ENCODE measurements at places on chromosomes 16 and 17.

DNA sequence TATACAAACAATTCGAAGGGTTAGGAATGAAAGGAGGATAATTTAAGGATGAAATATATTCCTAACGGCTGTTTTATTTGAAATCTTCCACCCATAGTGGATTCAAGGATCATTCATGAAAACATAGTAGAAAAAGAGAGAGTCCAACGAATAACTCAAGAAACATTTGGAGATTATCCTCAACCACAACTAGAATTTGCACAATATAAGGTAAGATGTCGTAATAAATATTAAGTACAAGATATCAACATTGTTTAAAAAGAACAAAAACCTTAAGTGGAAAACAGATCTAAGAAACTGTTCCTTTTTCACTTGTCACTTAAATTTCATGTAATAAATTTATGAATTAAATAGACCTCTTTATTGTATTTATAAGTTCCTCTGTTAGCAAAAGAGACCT is 9.2 kb upstream of the ATMIN start:
- no peak for DNase-seq

- no peak for DNase-seq
Observed at GRCh38 chr17:60610473-60610872, 10.5 kb downstream of the PPM1D start.

DNA sequence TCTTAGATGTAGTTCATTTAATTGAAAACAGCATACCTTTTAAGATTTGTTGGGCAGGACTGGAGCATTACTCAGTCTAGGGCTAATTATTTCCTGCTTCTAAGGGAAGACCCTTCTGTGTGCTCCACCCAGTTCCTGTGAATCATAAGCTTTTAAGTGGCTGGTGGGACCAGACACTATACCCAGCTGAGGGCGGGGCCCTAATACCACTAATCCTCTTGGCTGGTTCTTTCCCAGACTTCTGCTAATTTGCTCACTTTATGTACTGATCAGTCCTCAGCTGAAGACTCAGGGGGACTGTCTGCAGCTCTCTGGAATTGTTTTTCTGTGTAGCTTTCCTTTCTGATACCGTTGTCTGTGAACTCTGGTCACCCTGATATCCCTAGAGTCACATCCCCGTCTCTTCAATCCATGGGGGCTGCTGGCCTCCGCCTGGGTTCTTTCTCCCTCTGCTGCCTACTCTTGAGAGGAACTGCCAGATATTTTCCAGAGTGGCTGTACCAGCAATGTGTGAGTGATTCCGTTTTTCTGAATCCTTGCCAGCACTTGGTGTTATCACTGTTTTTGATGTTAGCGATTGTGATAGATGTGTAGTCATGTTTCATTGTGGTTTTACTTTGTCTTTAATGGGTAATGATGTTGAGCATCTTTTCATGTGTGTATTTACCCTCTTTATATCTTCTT is 35.1 kb downstream of the MFSD11 start:
- no peak for DNase-seq

DNA sequence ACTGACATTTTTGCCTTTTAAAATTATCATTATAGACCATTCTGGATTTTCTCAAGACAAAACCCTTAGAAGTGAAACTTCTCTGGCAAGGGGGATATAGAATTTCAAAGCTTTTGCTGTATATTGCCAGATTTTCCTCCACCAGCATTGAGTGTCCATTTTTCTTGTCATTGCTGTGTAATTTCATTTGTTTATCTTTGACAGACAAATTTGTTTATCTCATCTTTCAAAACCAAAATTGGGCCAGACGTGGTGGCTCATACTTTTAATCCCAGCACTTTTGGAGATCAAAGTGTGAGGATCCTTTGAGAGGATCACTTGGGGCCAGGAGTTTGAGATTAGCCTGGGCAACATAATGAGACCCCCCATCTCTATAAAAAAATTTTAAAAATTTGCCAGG is 16.0 kb upstream of the ARL2BP start:
- DNase-seq: no peak

GRCh38 chr17:73205459-73205961 is 12.7 kb downstream of the COG1 start:
- peak; percentile 52 for DNase-seq

GRCh38 chr17:72419866-72420774 is 299.3 kb downstream of the SOX9 start:
- no peak for DNase-seq

- DNase-seq: no peak
Observed at GRCh38 chr17:82372249-82373071, 895 bp downstream of the UTS2R start.

DNA sequence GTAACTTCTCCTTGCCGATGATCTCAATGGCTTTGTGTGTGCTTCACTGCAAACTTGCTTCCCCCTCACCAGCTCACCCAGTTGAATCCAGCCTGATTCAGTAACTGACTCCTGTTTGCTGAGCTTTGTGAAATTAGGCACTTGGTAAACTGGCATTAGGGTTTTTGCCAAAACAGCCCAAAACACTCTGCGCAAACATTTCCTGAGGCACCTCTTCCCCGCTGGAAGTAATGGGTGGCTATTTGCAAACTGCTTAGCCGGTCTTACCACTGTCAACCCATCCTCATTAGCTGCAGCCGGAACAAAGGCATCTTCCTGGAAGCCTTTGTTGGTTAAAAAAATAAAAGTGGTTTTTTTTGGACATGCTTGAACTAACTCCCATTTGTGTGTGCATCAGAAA is 353.2 kb downstream of the MAF start:
- no peak for DNase-seq

GRCh38 chr16:9909072-9909825 is 273.0 kb downstream of the GRIN2A start:
- no peak for DNase-seq

DNA sequence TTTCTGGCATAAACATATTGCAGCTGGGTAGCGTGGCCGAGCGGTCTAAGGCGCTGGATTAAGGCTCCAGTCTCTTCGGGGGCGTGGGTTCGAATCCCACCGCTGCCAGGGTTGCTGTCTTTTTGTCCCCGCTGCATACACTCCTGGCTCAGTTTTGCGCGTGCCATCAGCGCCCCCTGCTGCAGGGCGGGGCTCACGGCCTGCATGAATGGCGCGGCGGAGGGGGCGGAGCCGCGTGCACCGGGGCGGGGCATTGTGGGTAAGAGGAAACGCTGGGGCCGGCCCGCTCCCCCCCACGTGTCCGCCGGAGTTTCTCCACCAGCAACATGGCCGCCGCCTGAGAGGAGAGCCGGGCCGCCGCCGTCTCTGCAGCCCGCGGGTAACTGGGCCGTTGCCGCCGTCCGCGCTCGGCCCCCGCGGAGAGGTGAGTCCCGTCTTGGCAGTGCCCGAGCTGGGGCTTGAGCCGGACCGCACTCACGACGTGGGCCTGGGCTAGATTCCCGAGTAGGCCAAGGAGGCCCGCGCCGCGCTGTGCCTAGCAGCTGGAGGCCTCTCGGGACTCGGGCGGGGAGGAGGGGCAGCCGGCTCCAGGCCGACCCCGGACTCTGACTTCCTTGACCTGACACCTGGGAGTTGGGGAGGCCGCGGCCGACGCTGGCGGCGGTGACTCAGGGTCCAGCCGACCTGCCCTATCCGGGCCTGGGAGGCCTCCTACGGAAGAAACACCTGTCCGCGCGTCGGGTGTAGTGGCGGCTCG is at the start of gene POLR3E:
Gene POLR3E (plus strand): TSS at position 296 of the 757 bp plus-strand sequence. CDS start 5,560 bp downstream, outside the sequence.
- DNase-seq: peak; percentile 27

DNA sequence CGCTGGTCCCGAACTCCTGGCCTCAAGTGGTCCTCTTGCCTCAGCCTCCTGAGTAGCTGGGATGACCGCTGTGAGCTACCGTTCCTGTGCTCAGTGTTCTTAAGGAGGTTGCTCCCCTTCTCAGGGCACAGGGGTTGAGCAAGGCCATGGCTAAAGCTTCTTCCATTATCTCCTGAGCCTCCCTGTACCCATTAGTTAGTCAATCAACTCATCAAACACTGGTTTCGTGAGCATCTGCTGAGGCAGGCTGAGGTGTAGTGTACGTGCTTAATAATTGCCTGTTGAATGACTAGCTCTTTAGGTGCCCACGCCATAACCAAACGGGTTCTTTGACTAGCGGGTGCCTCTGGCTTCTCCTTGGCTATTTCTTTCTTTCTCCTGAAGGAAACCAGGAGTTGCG is 11.7 kb downstream of the SGCA start:
- DNase-seq: no peak

DNA sequence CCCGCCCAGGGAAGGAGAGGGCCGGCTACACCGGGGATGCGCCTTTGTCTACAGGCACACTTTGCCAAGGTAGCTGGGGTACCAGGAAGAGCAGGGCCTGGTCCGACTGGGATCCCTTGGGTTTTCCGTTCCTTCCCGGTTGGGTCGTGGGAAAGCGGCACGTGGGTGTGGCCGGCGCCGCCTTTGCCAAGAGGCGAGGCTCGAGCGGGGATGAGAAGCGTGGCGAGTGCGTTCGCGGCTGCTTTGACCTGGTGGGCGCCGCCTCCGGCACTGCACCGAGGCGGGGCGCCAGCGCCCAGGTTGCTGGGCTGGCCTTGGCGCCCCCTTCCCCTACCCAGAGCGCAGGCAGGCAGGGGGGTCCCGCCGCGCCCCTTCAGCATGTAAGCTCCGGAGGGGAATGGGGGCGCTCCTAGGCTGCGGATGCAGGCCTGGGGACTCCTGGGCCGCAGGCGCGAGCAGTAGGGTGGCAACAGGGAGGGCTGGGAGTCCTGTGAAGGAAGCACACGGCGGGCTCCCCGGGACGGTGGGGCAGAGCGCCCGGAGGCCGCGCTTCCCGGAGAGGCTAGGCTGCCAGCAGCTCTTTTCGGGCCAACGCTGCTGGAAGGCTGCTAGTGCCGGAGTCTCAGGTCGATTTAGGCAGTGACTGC is 2.0 kb downstream of the HAS3 start:
- DNase-seq: no peak

- no peak for DNase-seq
Observed at GRCh38 chr17:4476017-4476416, 22.7 kb upstream of the SPNS2 start.

DNA sequence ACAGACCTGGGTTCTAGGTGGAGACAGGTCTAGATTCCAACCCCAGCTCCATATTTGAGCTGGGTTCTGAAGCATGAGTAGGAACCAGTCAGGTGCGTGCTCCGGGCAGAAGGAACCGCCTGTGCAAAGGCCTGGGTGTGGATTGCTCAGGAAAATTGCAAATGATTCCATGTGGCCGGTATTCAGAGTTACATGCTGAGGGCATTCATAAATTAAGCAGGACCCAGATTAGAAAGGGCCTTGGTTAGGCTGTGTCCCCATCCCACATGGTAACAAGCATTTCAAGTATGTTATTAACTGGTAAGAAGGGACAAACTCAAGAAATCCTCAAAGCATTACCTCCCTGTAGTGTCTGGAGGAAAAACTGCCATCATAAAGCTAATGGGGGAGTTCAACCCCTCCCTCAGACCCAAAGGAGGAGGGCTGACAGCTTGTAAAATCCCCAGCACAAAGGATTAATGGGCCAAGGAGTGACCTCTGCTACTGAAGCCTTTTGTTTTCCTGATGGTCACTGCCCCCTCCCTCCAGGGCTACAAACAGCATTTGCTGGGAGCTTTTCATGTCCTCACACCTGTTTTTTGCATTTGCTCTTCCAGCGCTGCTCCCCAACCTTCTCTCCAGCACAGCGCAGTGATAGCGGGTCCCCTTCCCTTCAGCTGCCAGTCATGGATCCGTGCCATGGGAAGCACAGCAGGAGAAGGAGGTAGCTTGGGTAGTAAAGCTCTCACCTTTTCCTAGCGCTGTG is 218.0 kb downstream of the C16orf95 start:
- DNase-seq: no peak

GRCh38 chr16:80167657-80168390 is 373.0 kb upstream of the DYNLRB2 start:
- peak; percentile 97 for DNase-seq

DNA sequence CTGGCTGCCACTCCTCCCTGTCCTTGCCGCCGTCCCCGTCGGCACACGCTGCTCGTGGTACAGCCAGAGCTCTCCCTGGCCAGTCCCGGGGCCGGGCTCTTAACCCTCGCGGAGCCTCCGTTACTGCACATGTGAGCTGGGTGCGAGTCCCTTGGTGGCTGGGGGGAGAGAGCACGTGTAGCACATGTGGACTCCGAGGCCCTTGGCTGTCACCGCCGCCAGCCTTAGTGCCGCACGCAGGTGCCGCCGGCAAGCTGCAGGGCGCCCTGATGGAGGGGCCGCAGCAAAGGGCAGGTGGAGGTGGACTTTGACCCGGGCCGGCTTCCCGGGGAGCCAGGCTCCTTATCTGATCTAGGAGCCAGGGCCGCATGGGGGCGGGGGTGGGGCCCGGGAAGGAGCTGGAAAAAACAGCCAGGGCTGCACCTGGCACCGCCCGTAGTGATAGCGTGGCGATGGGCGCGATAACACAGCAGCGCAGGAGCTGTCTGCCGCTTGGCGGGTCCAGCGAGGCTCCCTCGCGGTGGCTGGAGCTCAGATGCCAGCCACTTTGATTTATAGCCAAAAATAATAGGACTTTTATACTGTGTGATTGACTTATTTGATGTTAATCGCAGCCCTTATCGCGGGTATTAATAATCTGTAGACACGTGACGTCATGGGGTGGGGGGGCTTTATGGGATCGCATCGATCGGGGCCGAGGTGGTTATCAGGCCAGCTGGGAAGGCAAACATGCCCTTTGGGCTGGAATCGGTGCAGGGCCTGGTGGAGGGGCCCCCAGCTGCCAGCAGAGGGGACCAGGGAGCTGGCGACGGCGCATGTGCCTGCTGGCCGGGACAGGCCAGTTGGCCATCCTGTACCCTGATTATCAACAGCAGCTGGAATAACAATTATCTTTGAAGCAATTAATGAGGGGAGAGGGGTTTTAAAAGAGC is 35.1 kb downstream of the ZFPM1 start:
- no peak for DNase-seq

GRCh38 chr17:58412961-58413586 is 4.3 kb downstream of the RNF43 start:
- no peak for DNase-seq

- DNase-seq: no peak
Observed at GRCh38 chr17:47678196-47678595, 15.8 kb upstream of the TBKBP1 start.

- peak; percentile 16 for DNase-seq
Observed at GRCh38 chr17:65198653-65199382, 61.6 kb downstream of the RGS9 start.

GRCh38 chr16:4319454-4320421 is 3.9 kb downstream of the GLIS2 start:
- DNase-seq: no peak

DNA sequence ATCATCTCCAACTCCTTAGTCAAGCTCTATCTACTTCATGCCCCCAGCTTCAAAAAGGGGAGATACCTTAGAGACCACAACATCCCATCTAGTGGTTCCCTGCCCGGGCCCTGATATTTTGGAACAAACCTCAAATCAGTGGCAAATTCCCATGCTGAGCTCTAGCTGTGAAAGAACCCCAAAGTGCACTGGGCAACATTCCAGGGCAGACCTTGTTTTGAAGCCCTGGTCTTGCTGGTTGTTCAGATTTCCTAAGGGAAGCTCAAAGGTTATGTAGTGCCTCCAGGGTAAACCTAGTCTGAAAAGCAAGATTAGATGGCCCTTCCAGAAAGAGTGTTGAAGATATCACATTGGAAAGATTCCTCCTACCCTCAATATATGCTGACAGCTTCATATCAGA is 16.3 kb downstream of the FAM117A start:
- no peak for DNase-seq

DNA sequence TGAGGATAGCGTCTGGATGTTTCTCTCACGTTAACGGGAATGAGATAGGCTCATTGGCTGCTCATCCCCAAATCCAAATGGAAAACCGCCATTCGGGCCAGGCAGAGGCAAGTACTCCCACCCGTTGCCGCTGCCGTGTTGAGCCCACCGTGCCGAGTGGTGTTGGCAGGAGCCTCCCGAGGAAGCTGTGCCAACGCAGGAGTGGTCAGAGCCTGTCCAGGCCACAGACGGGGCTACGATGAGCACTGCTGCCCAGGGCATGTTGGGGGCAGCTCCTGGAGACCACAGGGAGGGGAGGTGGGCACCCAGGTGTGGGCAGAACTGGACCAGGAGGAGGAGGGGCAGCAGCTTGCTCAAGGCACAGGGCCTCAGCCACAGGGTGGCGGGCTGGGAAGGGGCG is 72.0 kb downstream of the KLHDC4 start:
- DNase-seq: no peak
